Vein endothelial cell (primary cell): ENCODE measurements at places on chromosomes 13 and 19. TPM values are rescaled to one million over a fixed set of nuclear protein-coding genes. Genes with fewer than 3 reads are reported as not detected.

Gene IGFL3
- total RNA-seq = not detected in 2 replicates

Gene PRSS57
- 0.33 TPM in 1 of 2 replicates, not detected in the other for total RNA-seq

Gene ZNF709
- total RNA-seq = 2.3 and 3.6 TPM in 2 replicates

Gene RDH8
- total RNA-seq = not detected in 2 replicates

Gene TMPRSS9
- total RNA-seq = not detected in 2 replicates

Gene HCST
- total RNA-seq = not detected in 2 replicates

Gene TJP3
- not detected in 2 replicates for total RNA-seq

Gene NPHS1
- total RNA-seq = not detected in 2 replicates

Gene SHANK1
- 0.57 and 0.98 TPM in 2 replicates for total RNA-seq

Gene ZNF627
- 20.9 and 21.1 TPM in 2 replicates for total RNA-seq

Gene CEP89
- 16.3 and 26.9 TPM in 2 replicates for total RNA-seq

Gene GIPR
- total RNA-seq = under 0.01 TPM in 1 of 2 replicates, not detected in the other

Gene NKPD1
- 0.65 TPM in 1 of 2 replicates, not detected in the other for total RNA-seq

Gene FAM83E
- total RNA-seq = 0.33 TPM in 1 of 2 replicates, not detected in the other

Gene ZNF69
- total RNA-seq = 3.3 and 12.8 TPM in 2 replicates

Gene EXOC3L2
- 0.38 and 1.6 TPM in 2 replicates for total RNA-seq

Gene ICAM4
- total RNA-seq = 0.33 TPM in 1 of 2 replicates, not detected in the other

Gene GJB6
- total RNA-seq = not detected in 2 replicates

Gene CEACAM21
- 4.9 and 12.2 TPM in 2 replicates for total RNA-seq

Gene GPR18
- not detected in 2 replicates for total RNA-seq

Gene ZNF780B
- total RNA-seq = 11.1 and 15.1 TPM in 2 replicates

Gene NLRP9
- total RNA-seq = not detected in 2 replicates

Gene TBC1D17
- 12.8 and 15.4 TPM in 2 replicates for total RNA-seq
